Uterus (tissue), 4 donors: ENCODE measurements at places on chromosomes 6 and 20. TPM values are rescaled to one million over a fixed set of nuclear protein-coding genes. Genes with fewer than 3 reads are reported as not detected.
A peak's percentile ranks its signal among the peaks of the same experiment; 100 is the strongest.

The PRSS16 gene
- total RNA-seq = not detected

The FILIP1 gene
- 4.7 TPM for total RNA-seq

The SEL1L2 gene
- total RNA-seq = 3.8 TPM

The MEP1A gene
- total RNA-seq = under 0.01 TPM

The IL17F gene
- total RNA-seq = not detected

The PLN gene
- 194 TPM for total RNA-seq

The C2 gene
- total RNA-seq = 4.7 TPM

The BANF2 gene
- not detected for total RNA-seq

DNA sequence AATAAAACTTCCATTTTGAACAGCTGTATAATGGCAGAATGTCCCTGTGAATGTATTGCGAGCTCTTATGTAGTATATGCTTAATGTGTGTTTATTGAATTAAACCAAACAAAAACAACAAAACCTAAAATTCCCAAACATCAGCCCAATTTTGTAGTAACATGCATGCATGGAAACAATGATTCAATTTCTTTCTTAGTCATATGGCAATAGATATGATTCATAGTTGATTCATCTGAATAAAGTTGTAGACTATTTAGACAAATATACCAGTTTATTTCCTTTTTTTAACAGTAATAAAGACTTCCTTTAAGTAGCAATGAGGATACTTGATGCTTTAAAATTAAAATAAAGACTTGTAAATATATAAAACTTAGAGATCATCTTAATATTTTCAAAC lies 670.6 kb downstream of the CD109 start:
- H3K4me3 ChIP-seq = no peak overlapping the region
- H3K36me3 ChIP-seq = no peaks in the 10 kb centered on the region
- no peaks in the 10 kb centered on the region for H3K4me1 ChIP-seq
- H3K27me3 ChIP-seq = peaks cover 4% of the 10 kb centered on the region
- DNase-seq = no peak

- H3K4me3 ChIP-seq = no peak overlapping the region
- no peaks in the 10 kb centered on the region for H3K4me1 ChIP-seq
- no peaks in the 10 kb centered on the region for H3K27me3 ChIP-seq
Observed at GRCh38 chr6:163554663-163555062, 140.1 kb downstream of the QKI start.

DNA sequence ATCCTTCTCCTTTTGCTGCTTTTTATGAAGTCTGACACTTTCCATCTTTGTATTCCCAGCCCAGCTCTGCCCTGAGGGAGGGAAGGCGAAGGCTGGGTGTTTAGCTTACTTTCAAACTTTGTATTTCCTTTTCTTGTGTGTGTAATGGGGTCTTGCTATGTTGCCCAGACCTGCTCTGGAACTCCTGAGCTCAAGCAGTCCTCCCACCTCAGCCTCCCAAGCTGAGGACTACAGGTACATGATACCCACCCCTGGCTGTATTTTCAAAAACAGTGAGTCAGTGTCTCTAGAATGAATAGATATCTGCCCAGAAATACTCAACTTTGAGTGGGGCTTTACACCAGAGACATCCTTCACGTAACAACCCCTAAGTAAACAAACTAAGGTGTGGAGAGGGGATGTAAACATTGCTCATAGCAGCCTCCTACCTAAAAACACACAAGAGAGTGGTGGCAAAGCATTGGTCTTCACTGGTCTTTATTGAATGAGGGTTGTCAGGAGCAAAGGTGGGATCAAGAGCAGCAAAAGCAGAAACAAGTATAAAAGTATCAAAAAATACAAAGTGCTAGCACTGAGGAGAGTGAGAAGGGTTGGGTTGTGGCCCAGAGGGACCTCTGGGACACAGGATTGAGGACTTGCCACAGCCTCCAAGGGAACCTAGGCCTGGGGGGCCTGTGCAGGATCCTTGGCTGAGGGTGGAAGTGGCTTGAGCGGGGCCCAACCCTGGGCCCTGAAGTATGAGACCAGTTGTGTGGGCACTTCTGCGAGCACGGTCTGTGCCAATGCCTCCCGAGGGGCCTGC lies 10.2 kb downstream of the SPAG4 start:
- H3K27ac ChIP-seq = no peak overlapping the region
- no peaks in the 10 kb centered on the region for H3K36me3 ChIP-seq
- H3K4me3 ChIP-seq = no peak overlapping the region
- no peaks in the 10 kb centered on the region for H3K27me3 ChIP-seq
- H3K4me1 ChIP-seq = no peaks in the 10 kb centered on the region

DNA sequence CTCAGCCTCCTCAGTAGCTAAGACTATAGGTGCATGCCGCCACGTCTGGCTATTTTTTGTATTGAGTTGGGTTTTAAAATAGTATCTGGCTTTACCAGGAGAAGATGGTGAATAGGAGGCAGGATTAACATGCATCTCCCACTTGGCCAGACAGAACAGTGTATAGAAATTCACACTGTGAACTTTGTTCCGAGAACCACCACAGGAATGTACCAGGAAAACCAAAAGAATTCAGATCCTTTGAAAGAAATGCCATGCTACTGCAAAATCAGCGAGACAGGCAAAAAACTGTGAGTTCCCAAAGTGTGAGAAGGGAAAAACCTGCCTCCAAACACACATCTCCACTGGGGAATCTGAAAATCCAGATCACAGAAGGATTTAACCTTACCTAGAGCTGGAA lies 327.6 kb downstream of the NKAIN2 start:
- no peak overlapping the region for H3K27ac ChIP-seq
- H3K27me3 ChIP-seq = no peaks in the 10 kb centered on the region
- no peak overlapping the region for H3K4me3 ChIP-seq
- no peaks in the 10 kb centered on the region for H3K4me1 ChIP-seq

- peak overlapping the region; percentile 79 for H3K27ac ChIP-seq
- no peaks in the 10 kb centered on the region for H3K27me3 ChIP-seq
- peak; percentile 69 for DNase-seq
- no peak overlapping the region for H3K4me3 ChIP-seq
Observed at GRCh38 chr20:63686492-63687321, 9.7 kb upstream of the TNFRSF6B start.

DNA sequence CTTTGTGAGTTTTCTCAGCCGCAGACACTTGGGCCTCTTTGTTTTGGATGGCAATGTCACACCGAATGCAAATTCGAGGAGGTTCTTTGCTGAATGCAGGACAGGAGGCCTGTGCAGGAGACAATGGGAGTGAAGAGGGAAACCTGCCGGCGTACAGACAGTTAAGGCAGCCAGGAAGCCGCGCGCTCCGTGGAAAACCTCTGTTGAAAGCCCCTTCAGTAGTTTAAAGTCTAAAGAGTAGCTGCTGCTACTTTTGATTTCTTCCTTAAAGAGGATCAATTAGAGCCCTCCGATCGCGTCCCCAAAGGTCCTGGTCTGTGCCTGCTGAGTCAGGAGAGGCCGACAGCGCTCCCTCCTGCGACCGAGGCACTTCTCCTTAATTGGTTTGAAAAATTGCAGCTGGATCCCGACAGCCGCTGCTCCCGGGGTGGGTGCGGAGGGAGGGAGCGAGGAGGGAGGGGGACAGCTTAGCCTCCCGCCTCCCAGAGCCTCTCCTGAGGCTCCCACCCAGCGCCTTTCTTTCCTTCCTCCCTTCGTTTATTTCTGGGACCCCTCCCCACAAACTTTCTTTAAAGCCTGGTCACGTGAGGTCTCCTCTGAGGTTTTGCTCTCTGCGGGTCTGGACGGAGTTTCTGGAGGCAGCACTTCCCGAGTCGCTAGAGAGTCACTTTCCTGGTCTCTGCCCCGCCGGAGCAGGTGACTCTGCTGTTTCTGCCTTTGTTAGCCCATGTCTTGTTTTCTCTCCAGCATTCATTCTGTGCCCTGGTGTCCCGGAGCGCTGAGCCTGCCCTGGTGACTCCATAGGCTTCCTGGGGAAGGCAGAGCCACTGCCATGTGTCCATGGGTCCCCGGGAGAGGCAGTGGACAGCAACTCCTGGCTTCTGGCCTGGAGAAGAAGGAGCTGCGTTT lies 22.3 kb upstream of the RPP40 start:
- no peaks in the 10 kb centered on the region for H3K27me3 ChIP-seq
- DNase-seq = peak; percentile 74
- H3K4me3 ChIP-seq = peak overlapping the region; percentile 49
- H3K36me3 ChIP-seq = no peaks in the 10 kb centered on the region
- no peaks in the 10 kb centered on the region for H3K4me1 ChIP-seq

GRCh38 chr6:14194976-14195375 lies 77.4 kb downstream of the CD83 start:
- DNase-seq = no peak
- H3K4me3 ChIP-seq = no peak overlapping the region
- no peak overlapping the region for H3K27ac ChIP-seq
- no peaks in the 10 kb centered on the region for H3K27me3 ChIP-seq
- H3K36me3 ChIP-seq = no peaks in the 10 kb centered on the region

GRCh38 chr6:45722876-45723275 lies 292.8 kb downstream of the CLIC5 start:
- no peaks in the 10 kb centered on the region for H3K27me3 ChIP-seq
- H3K4me3 ChIP-seq = no peak overlapping the region
- DNase-seq = no peak
- no peaks in the 10 kb centered on the region for H3K4me1 ChIP-seq
- H3K36me3 ChIP-seq = no peaks in the 10 kb centered on the region

DNA sequence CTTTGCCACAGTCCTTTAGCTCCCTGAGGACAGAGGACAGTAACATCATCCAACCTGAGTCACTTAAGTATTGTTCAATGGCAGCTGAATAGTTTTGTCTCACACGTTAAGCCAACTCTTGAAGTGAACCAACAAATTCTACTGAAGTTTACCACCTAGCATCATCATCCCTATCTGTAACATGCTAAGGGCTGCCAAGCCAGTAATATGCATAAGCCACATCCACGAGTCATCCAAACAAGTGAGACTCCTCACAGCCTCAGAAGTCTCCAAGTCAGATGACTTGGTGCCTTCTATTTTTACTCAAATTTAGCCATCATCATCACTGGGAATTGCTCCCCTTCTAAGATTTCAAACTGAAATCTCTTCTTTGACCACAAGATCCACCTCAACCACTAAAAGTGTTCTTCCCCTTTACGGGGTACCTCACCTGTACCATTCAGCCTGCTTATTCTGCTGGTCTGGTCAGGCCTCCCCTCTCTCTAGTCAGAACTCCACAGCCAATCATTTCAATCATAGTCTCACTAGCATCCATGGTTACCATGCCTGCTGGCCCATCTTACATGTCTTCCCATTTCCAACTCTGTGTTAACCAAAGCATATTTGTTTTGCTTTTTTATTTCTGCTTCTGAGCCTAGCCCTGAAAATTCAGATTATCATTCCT lies 73.7 kb downstream of the DTNBP1 start:
- no peak for DNase-seq
- H3K27me3 ChIP-seq = no peaks in the 10 kb centered on the region
- no peaks in the 10 kb centered on the region for H3K4me1 ChIP-seq
- H3K36me3 ChIP-seq = no peaks in the 10 kb centered on the region
- no peak overlapping the region for H3K27ac ChIP-seq
- no peak overlapping the region for H3K4me3 ChIP-seq

GRCh38 chr6:16270178-16270794 lies 31.9 kb downstream of the GMPR start:
- no peak for DNase-seq
- H3K4me3 ChIP-seq = no peak overlapping the region
- H3K36me3 ChIP-seq = no peaks in the 10 kb centered on the region
- H3K4me1 ChIP-seq = no peaks in the 10 kb centered on the region

DNA sequence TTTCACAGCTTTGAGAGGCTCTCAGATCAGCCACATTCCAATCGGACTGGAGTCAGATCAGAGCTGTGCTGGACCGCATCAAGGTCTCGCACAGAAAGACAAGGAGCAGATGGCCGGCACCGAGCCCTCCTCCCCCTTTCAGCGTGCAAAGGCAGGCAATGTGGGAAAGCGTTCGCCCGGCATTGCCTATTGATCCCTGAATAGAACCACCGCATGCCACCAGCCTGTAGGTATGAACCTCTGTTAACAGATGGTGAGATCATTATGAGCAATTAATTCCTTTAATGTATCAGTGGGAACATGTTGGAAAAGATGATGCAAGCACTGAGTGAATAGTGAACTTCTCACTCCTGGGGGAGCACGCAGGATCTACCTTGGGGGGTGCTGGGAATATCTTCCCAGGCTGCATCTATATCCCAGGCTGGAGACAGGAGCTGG lies 117.5 kb upstream of the ID4 start:
- no peaks in the 10 kb centered on the region for H3K4me1 ChIP-seq
- H3K27ac ChIP-seq = no peak overlapping the region
- no peaks in the 10 kb centered on the region for H3K36me3 ChIP-seq
- no peak overlapping the region for H3K4me3 ChIP-seq
- no peaks in the 10 kb centered on the region for H3K27me3 ChIP-seq
- DNase-seq = no peak

GRCh38 chr6:40727271-40727670 lies 140.1 kb upstream of the LRFN2 start:
- no peak for DNase-seq
- no peak overlapping the region for H3K4me3 ChIP-seq
- no peaks in the 10 kb centered on the region for H3K27me3 ChIP-seq
- no peaks in the 10 kb centered on the region for H3K4me1 ChIP-seq
- no peaks in the 10 kb centered on the region for H3K36me3 ChIP-seq

DNA sequence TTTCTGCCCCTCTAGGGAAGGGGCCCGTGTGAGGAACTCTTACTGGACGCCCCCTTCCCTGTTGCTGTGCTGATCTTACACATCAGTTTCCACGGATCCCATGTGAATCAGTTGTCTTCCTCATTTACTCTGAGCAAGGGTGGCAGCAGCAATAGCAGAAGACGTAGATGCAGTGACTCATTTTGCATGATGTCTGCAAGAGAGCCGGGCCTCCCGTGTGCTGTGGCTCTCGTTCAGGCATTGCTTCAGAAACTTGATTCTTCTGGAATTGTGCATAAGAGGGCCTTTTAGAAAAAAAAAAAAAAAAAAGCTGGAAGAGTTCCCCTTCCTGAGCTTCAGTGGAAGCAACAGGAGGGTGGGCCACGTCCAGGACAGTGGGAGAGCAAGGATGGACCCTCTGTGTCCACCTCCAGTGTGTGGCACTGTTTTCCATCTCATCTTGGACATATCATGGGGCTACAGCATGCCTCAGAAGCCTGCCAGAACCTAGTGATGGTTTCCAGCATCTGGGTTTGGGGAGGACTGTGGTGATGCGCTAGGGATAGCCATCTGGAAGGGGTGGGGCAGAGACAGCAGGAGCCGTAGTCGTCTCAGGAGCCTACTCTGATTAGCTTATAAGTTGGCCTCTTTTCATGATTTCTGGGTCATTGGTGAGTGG lies 62.1 kb downstream of the FOXO3 start:
- no peaks in the 10 kb centered on the region for H3K27me3 ChIP-seq
- no peak overlapping the region for H3K4me3 ChIP-seq
- peak overlapping the region; percentile 60 for H3K27ac ChIP-seq
- peak; percentile 73 for DNase-seq

GRCh38 chr6:41437604-41438003 lies 102.2 kb downstream of the NCR2 start:
- no peak overlapping the region for H3K27ac ChIP-seq
- no peak for DNase-seq
- H3K4me1 ChIP-seq = no peaks in the 10 kb centered on the region
